Aorta (tissue), 5 donors: ENCODE measurements at places on chromosomes 5 and 9. TPM values are rescaled to one million over a fixed set of nuclear protein-coding genes. Genes with fewer than 3 reads are reported as not detected.

CER1 gene
- not detected for total RNA-seq

GNA14 gene
- 13.6 TPM for total RNA-seq

SPATA6L gene
- total RNA-seq: 3.8 TPM

SPATA31D1 gene
- not detected for total RNA-seq

NTRK2 gene
- total RNA-seq: 48.1 TPM

PCDHA10 gene
- total RNA-seq: 0.69 TPM

KLHL9 gene
- total RNA-seq: 24.1 TPM

CDH9 gene
- not detected for total RNA-seq

OR1J2 gene
- total RNA-seq: not detected

CCDC152 gene
- total RNA-seq: 1.4 TPM

TPPP gene
- total RNA-seq: 5.6 TPM

THBS4 gene
- total RNA-seq: 23.6 TPM

SOX30 gene
- 0.12 TPM for total RNA-seq

CATSPER3 gene
- 0.29 TPM for total RNA-seq

SPATA9 gene
- total RNA-seq: 0.45 TPM

KIAA0825 gene
- total RNA-seq: 4.3 TPM

ARL15 gene
- 27.9 TPM for total RNA-seq

GABRA6 gene
- total RNA-seq: not detected

IFNA21 gene
- total RNA-seq: not detected
